ENCODE measurements at places on chromosomes 3 and 15. TPM values are rescaled to one million over a fixed set of nuclear protein-coding genes. Genes with fewer than 3 reads are reported as not detected.

- H3K36me3 ChIP-seq: no peaks in the 10 kb centered on the region
- no peak overlapping the region for H3K4me3 ChIP-seq
- H3K4me1 ChIP-seq: no peaks in the 10 kb centered on the region
- no peak overlapping the region for H3K27ac ChIP-seq
- H3K27me3 ChIP-seq: no peaks in the 10 kb centered on the region
Observed at GRCh38 chr3:16404349-16404895, 109.1 kb downstream of the RFTN1 start.

GRCh38 chr3:136070953-136071949, 105.7 kb downstream of the PPP2R3A start:
- H3K4me3 ChIP-seq: no peak overlapping the region
- no peak for DNase-seq
- H3K4me1 ChIP-seq: no peaks in the 10 kb centered on the region
- H3K27ac ChIP-seq: no peak overlapping the region

- no peaks in the 10 kb centered on the region for H3K4me1 ChIP-seq
- no peak overlapping the region for H3K27ac ChIP-seq
- H3K36me3 ChIP-seq: no peaks in the 10 kb centered on the region
- no peak overlapping the region for H3K4me3 ChIP-seq
Observed at GRCh38 chr3:120730576-120731542, 11.5 kb downstream of the RABL3 start.

DNA sequence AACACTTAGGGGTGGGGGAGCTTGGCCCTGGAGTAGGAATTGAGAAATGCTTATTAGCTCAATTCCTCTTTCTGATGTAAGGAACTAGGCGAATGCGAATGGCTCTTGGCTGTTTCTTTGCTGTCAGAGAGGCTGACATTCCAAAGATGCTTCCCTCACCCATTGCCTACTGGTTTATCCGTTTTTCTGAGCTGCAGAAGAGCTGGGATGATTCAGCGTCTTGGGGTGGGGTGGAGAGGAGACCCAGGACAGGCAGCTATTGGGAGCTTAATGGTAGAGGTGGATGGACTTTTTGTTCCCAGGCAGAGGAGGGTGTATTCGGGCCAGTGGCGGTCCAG, 9.8 kb downstream of the PLEKHO2 start:
- DNase-seq: no peak
- peaks cover 34% of the 10 kb centered on the region for H3K4me1 ChIP-seq
- H3K36me3 ChIP-seq: peaks cover 36% of the 10 kb centered on the region
- H3K4me3 ChIP-seq: no peak overlapping the region

GRCh38 chr3:146177519-146177918, 16.5 kb upstream of the PLOD2 start:
- H3K27me3 ChIP-seq: no peaks in the 10 kb centered on the region
- H3K4me3 ChIP-seq: no peak overlapping the region
- no peaks in the 10 kb centered on the region for H3K36me3 ChIP-seq
- H3K4me1 ChIP-seq: no peaks in the 10 kb centered on the region
- H3K27ac ChIP-seq: no peak overlapping the region

DNA sequence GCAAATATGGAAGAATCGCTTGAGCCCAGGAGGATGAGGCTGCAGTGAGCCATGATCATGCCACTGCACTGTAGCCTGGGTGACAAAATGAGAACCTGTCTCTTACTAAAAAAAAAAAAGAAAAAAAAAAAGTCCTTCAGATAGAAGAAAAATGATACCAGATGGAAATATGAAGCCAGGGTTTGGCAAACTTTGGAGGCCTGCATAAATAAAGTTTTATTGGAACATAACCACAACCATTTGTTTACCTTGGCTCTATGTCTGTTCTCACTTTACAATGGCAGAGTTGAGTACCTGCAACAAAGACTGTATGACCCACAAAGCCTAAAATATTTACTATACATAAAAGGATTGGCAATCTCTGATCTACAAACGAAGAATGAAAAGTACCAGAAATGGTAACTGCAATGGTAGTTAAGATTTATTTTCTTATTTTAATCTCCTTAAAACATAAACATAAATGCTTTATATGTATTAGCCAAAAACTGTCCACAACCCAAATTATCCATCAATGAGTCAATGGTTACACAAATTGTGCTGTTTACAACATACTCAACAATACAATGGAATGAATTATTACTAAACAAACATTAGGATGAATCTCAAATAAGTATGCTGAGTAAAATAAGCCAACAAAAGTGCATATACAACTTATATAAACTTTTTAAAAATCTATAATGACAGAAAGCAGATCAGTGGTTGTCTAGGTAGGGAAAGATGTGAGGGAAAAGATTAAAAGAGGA, 41.8 kb downstream of the GOLGB1 start:
- DNase-seq: no peak
- H3K4me3 ChIP-seq: no peak overlapping the region
- H3K36me3 ChIP-seq: no peaks in the 10 kb centered on the region

DNA sequence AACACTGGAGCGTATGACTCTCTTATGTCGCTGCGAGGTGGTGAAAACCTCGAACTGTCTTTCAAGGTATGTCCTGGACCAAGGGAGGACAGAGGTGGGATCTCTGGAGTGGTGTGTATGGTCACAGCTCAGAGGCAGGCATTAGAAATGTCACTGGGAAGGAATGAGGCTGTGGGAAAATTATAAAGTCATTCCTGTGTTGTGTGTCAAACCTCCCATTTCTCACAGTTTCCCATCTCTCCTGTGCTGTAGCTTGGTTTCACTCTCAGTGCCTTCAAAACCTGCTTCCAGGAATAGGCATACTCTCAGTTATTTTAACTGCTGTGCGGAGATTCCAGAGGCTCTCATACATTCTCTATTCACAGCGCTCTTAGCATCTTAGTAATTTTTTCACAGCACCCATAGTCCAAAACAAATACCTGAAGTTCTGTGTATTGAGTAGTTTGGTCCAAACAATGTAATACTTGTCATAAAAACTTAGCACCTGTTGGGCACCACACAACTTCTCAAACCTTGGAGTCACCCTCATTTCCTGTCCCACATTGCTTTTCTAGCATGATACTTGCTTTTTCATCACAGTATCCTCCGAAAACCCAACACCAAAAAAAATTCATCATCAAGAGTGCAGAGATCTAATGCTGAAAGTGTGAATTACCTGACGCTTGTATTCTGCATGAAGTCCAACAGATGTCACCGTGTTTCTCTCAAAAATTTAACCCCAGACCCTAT, 36.9 kb downstream of the GALNT15 start:
- no peak overlapping the region for H3K4me3 ChIP-seq
- no peak overlapping the region for H3K27ac ChIP-seq
- H3K27me3 ChIP-seq: no peaks in the 10 kb centered on the region
- DNase-seq: no peak

GRCh38 chr3:65814845-65815578, 223.7 kb downstream of the MAGI1 start:
- DNase-seq: no peak
- no peaks in the 10 kb centered on the region for H3K4me1 ChIP-seq
- no peak overlapping the region for H3K4me3 ChIP-seq
- H3K36me3 ChIP-seq: no peaks in the 10 kb centered on the region
- no peaks in the 10 kb centered on the region for H3K27me3 ChIP-seq

DNA sequence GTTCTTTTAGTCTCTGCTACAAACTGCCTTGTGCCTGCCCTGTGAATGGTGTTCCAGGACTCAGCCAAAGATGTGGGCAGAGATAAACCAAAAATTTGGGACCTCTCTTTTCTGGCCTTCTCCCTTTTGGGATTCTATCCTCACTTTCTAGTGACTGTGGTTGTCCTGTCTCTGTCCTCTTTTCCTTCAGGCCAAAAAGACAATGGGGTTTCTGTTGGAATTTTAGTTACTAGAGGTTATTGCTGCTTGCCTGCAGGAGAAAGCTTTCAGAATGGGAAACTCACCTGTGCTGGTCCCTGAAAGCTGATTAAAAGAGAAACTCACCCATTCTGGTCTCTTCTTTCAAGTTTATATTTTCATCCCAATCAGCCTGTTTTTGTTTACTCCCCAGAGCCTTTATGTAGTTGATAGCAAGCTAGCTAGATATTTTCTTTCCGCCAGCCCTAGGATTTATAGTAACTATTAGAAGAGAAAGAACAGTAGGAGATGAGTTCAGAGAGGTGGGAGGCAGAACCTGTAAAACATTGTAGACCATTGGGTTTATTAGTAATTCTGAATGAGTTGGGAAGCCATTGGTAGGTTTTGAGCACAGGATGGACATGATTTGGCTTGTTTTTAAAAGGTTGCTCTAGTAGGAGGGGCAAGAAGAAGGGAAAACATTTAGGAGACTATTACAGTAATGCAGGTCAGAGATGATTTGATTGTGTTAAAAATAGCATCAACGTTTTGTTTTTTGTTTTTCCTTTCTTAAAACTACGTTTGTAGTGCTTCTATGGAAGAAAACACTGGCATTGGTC, 138.9 kb downstream of the TCF12 start:
- no peaks in the 10 kb centered on the region for H3K27me3 ChIP-seq
- no peak for DNase-seq
- no peak overlapping the region for H3K4me3 ChIP-seq
- no peak overlapping the region for H3K27ac ChIP-seq
- no peaks in the 10 kb centered on the region for H3K4me1 ChIP-seq
- no peaks in the 10 kb centered on the region for H3K36me3 ChIP-seq

DNA sequence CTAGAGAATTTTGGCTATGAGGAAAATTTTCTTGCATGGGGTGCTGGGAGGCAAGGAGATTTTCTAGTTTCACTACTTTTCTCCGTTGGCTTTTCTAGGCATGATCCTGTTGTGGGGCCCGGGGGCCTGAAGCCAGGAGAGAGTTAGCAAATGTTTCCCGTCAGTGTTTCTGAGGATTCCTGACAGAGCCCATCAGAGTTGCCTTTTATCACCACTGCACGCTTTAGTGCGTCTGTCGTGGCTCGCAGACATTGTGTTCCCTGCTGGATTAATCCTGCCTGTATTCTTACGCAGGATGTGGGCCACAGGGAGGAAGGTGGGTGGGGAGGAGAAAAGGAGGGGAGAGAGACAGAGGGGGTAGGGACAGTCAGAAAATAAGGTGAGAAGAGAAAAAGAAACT, 18.1 kb upstream of the BOC start:
- H3K27ac ChIP-seq: no peak overlapping the region
- no peak overlapping the region for H3K4me3 ChIP-seq
- no peak for DNase-seq
- no peaks in the 10 kb centered on the region for H3K4me1 ChIP-seq
- H3K27me3 ChIP-seq: no peaks in the 10 kb centered on the region

DNA sequence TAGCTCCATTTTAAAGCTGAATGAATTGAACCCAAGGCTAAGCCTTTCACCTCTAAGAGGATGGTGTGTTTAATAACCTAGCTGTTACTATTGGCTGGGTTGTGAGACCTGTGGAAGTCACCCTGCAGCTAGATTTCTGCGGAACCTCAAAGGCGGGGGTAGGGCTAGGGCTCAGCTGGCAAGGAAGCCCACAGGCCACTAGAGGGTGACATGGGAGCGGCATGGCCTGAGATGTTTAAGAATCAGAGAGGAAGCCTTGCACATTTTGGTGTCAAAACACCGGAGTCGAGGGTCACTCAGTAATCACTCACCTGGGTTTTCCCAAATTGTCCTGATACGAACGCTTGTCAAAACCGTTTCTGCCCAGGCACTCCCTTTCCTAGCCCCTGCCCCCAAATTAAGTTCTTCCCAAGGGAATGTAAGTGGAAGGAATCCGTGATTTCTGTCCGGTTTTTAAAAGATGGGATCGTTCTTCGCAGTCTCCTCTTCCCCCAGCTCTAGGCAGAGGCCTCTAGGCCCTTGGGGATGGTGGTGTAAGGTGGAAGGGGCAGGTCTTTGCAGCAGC, 3.8 kb upstream of the ACAD9 start:
- DNase-seq: peak; percentile 69

ANKUB1 gene
- total RNA-seq: not detected

FAM98B gene
- 56.7 TPM for total RNA-seq
